ENCODE measurements at places on chromosomes 3 and 15.

GRCh38 chr3:52519445-52520140 lies 14.1 kb downstream of the NT5DC2 start:
- no peak for DNase-seq

DNA sequence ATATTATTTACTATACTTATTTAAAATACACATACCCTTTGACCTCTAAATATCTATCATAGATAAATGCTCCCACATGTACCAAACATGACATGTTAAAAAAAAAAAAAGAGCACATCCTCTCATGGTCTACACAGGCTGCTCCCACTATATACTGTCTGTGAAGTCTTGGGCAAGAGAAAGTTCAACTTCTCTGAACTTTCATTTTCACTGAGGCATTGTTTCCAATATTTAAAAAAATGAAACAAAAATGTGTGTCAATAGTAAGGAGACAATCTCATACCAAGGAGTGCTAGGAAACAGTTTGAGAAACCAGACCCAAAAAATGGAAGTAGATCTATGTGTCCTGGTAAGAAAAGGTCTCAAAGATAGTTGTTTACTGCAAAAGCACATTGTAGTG lies 29.3 kb downstream of the SLC4A7 start:
- DNase-seq = no peak

DNA sequence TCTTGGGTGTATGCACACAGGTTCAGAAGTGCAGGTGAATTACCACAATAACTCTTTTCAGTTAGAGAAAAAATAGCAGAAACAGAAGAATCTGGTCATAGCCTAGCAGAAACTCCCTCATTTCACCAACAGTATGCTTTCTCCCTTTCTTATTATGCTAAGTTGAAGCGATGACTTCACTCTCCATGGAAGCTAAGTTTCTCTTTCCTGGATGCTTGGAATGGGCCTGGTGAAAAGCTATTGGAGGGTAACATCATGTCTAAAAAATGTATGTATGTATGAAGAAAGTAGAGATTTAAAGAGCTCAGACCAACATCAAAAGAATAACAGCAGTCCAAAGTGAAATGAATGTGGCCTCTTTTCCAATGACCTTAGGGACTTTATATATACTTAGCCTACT lies 145.5 kb downstream of the TIGIT start:
- DNase-seq = no peak

- DNase-seq = no peak
These were observed 189.3 kb downstream of the NFKBIZ start for GRCh38 chr3:102038477-102039142.

DNA sequence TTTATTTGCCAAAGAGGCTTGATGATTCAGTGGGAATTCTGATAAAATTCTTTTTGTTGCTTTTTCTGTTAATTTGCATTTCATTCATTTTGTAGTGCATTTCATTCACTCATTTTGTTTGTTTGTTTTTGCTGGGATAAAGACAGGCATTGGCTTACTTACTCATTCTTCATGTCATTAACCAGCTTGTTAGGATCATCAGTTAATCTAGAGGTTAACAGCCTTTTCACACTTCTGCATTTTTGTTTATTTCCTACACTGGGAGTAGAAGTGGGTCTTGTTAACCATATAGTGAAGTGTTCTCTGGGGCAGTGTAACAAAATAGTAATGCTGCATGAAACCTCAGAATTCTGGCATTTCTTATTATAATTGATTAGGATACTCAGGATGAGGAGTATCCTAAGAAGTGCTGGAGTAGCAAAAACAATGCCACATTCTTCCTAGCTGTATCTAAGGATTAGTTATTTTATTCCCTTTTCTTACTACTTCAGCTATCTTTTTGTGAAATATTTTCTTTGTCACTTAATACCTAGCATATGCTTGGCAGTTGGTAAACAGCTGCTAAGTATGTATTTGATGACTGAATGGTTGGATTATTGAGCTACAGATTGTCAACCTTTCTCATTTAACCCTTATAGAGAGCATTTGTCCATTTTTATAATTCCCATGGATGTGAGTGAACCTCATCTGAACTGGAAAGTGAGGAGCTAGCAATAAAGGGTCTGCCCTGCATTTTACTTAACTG lies 135.7 kb upstream of the LRRFIP2 start:
- no peak for DNase-seq

All from endothelial cell (in vitro differentiated cells).